ENCODE measurements at places on chromosomes 1 and 21. TPM values are rescaled to one million over a fixed set of nuclear protein-coding genes. Genes with fewer than 3 reads are reported as not detected.

DNA sequence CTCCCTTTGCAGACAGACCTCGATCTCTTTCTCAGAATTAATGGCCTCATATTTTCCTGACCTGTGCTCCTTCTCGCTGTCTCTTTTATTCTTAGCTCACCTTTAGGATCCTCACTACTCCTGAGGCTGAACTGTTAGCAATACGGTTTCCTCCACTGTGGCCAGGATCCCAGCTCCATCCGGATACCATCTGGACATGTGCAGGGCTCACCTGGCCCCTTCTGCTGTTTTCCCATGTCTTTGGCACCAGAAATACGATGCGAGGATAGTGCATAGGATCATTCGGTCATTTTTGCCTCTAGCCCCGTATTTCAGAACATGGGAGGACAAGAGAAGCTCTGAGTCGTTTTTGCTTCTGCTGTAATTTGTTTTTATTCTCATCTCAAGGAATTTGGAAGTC is 108.5 kb upstream of the KIF26B start:
- no peak for DNase-seq

- peak; percentile 96 for DNase-seq
These were observed 80.9 kb upstream of the LBR start for GRCh38 chr1:225508538-225509375.

DNA sequence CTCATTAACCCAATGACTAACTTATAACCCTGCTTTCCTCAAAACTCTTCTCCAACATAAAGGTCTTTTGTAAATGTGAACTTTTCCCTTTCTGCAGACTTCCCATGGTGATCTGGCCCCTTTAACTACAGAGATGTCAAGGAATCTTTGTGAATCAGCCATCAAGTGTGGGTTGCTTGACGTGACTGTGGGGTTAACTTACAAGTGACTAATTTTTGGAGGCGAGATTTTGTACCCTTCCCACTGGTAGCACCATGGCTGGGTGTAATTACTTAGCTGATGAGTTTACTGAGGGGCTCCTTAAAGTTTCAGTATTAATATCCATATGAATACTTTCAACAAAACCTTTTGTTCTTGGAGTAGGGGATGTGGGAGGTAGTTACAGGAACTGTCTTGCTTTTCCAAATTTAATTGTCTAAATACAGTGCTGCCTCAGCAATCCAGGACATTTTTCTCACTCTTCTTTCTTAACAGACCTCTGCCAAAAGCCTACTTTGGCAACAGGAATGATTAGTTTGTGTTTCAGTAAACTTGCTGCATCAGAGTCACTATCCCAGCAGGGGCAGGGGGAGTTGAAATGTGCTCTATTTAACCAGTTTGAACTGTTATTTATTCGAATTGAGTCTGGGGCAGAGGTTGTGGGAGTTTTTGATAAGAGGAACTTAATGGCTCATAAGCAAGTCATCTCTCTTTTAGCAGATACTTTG is 217.3 kb upstream of the FGGY start:
- DNase-seq = no peak

MX2 gene
- total RNA-seq = 12.4 TPM

AMY2B gene
- 5.1 TPM for total RNA-seq

SPATA21 gene
- not detected for total RNA-seq

- no peak for DNase-seq
These were observed 119.0 kb upstream of the VAMP3 start for GRCh38 chr1:7652061-7652460.

TMCO4 gene
- total RNA-seq = 11.4 TPM

- DNase-seq = no peak
These were observed 28.8 kb downstream of the EDN2 start for GRCh38 chr1:41455479-41456332.

VAV3 gene
- total RNA-seq = 16.4 TPM

OR2W3 gene
- not detected for total RNA-seq

AQP10 gene
- total RNA-seq = not detected

DNA sequence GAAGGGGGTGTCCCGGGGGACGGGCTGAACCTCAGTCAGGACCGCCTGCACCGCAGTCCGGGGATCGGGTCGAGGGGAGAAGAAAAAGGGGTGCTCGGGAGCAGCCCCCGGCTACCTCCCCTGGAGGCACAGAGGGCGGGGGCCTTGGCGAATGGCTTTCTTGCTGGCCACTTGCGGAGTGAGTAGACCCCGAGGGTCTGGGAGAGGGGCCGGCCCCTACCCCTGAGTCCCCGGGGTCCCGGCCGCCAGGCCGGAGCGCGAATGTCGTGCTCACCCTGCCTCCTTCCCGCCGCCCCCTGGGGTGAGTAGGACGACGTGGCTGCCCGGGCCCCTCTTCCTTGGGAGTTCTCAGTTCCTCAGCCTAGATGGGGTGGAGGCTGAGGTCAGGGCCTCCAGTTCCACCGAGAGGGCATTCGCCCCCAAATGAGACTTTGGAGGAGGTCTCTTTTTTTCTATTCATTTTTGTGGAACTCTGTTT is 113.0 kb downstream of the OSBPL9 start:
- DNase-seq = no peak

GRCh38 chr1:221478050-221478949 is 263.6 kb downstream of the DUSP10 start:
- no peak for DNase-seq

AUNIP gene
- 1.6 TPM for total RNA-seq

GRCh38 chr1:205481218-205481617 is 23.3 kb upstream of the CDK18 start:
- DNase-seq = no peak

FRRS1 gene
- total RNA-seq = 1.2 TPM

- no peak for DNase-seq
These were observed 25.0 kb upstream of the PRELP start for GRCh38 chr1:203450479-203451149.

DNA sequence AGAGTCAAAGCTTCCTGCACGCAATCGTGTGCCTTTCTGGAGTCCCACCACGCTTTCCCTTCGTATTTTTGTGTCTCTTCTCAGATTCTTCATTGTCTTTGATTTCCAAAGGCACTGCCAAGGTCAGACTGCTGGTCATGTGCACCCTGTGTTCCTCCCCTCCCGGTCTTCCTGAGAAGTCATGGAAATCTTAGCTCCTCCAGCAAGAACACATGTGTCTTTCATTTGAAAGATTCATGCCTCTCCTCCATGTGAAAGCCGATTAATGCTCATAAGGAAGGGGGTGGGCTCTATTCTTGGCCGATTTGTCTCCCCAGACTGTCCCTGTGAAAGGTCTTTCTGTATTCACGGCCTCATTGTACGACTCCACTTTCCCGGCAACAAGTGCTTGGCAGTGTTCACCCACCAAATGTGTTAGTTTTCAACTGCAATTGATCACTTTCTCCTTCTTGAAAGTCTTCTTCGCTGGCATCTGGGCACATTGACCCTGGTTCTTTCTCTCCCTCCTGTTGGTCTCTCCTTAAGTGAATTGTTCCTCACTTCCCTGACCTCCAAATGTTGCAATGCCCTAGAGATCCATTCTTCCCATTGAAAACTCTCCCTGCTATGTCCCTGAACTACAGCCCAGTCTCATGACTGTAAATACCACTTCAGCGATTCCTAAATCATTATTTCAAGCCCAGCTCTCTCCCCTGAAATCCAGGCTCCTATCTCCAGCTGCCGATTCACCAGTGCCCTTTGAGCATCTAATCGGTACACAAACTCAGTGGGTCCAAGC is 25.4 kb downstream of the MX2 start:
- DNase-seq = no peak

- DNase-seq = no peak
These were observed 261.4 kb upstream of the USP24 start for GRCh38 chr1:55476445-55477015.

ANGPTL7 gene
- total RNA-seq = not detected

- DNase-seq = no peak
These were observed 61.6 kb downstream of the MAP3K21 start for GRCh38 chr1:233389169-233389568.

KCND3 gene
- not detected for total RNA-seq

- DNase-seq = no peak
These were observed 449.1 kb downstream of the PTPRU start for GRCh38 chr1:29685387-29685786.

DNA sequence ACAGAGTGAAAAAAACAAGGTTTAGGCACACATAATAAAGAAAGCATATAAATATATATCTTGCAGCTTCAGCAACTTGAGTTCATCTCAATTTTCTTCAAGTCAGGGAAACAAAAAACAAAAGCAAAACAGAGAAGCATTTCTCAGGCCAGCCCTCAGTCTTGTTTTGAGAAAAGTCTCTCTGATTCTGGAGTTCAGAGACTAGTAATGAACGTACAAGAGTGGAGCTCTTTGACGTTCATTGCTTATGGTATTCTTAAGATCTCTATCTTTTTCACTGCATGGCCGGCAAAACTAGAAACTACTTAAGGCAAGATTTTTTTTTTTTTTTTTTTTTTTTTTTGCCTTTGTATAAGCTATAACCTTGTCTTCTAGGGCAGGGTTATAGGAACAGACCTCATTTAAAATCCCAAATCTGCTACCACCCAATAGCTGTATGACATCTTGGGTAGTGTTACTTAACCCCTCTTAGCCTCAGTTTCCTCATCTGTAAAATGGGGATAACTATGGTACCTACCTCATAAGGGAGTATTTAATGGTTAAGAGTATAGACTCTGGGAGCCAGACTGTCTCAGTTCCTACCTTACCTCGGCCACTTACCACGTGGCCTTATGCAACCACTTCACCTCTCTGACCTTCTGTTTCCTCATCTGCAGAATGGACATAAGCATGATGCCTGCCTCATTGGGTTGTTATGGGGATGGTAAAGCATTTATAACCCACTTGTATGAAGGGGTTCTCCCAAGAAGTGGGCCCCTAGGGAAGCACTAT is 33.6 kb downstream of the LMO4 start:
- no peak for DNase-seq

LCE2C gene
- not detected for total RNA-seq

DNA sequence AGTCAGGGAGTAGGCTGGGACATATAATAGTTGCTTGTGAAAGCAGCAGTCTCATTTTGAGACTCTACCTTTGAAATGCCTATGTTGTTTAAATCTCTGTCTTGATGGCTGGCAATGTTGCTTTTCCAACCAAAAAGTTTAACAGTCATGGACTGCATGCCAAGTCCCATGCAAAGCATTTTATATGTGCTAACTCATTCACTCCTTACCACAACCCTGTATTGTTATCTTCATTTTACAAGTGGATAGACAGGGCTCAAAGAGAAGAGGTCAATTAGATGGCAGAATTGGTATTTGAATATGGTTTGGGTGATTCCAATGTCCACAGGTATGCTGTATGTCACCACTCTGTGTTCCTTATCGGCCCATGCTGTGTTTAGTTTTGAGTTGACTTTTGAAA is 331.4 kb upstream of the USP24 start:
- no peak for DNase-seq

DNA sequence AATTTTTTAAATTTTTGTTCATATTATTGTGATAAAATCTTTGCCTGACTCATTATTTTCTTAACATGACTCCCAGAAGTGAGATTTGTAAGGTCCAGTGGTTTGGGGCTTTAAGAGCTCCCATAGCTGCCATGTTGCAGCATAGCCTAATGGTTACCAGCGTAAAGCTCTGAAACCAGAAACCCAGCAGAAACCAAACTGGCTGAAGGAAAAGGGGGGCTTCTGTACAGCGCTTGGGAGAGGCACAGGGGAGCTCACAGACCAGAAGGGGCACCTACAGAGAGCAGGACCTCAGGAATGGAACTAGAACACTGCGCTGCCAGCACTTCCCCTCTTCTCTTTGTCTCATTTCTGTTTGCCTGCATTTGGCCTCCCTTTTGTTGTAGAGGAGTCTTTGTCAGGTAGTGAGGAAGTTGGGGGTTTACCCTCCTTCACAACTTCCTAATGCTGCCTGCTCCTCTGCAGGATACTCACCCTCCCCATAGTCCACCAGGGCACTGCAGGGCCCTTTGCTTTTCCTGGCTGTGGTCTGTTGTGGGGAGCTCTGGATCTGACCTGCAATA is 2.6 kb upstream of the PYCR2 start:
- no peak for DNase-seq

KRTAP10-6 gene
- total RNA-seq = not detected

DNA sequence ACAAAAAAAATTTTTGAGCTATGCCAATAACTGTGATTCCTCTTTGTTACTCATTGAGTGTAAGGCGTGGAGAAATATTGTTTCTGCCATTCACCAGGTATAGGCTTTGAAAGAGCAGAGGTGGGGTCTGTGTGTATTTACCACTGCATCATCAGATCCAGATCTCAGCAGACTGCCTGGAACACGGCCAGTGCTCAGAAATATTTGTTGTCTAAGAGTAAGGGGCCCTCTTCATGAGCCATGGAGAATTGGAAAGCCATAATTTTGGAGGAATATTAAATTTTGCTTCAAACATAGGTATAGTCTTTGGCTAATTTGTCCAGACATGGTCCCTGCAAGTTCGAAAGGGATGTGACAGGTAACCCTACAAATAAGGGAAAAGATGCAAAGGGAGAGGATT is 231.3 kb upstream of the IRF2BP2 start:
- no peak for DNase-seq

ADAM30 gene
- total RNA-seq = not detected

GRCh38 chr1:167627865-167628641 is 2.0 kb upstream of the RCSD1 start:
- DNase-seq = no peak

MEX3A gene
- 11.6 TPM for total RNA-seq

CD48 gene
- total RNA-seq = not detected

FMOD gene
- 0.93 TPM for total RNA-seq

DNA sequence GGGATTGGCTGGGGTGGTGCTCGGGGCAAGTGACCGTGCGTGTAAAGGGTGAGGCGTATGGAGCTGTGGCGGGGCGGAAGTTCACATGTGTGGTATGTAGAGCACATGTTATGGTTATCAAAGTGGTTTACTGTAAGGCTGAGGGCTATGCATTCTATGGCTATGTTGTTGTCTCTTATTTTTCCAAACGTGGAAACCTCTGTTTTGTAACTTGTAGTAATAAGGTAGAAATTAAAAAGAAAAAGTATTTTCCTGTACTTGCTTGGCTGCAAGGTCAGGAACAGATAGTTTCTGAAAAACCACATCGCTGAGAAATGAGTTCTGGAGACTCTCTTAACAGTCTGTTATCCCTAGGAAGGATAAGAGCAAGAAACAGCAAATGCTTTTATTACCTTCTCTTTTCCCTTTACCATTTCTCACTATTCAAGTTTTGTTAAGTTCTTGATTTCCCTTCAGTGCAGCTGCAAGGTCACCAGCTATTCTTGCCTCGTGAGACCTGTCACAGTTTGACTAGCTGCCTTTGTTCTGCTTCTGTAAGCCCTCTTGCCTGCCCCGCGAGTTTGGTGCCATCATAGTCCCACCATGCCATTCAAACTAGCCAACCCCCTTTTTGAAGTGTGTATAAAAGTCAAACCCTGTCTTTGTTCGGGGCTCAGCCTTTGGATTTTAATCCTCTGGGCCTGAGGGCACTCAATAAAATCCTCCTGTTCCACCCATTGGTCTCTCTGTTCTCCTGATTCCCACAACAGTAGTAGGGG is 9.5 kb downstream of the RNU1-2 start:
- DNase-seq = peak; percentile 83

PAQR6 gene
- 1.5 TPM for total RNA-seq

PODN gene
- total RNA-seq = 0.24 TPM

GRCh38 chr1:225908013-225908640 is 15.9 kb downstream of the PYCR2 start:
- no peak for DNase-seq

Data from glomerular endothelial cell (primary cell).